ENCODE measurements at places on chromosomes 5 and 9.

GRCh38 chr5:95261437-95262175 lies 23.3 kb downstream of the MCTP1 start:
- no peak for DNase-seq

DNA sequence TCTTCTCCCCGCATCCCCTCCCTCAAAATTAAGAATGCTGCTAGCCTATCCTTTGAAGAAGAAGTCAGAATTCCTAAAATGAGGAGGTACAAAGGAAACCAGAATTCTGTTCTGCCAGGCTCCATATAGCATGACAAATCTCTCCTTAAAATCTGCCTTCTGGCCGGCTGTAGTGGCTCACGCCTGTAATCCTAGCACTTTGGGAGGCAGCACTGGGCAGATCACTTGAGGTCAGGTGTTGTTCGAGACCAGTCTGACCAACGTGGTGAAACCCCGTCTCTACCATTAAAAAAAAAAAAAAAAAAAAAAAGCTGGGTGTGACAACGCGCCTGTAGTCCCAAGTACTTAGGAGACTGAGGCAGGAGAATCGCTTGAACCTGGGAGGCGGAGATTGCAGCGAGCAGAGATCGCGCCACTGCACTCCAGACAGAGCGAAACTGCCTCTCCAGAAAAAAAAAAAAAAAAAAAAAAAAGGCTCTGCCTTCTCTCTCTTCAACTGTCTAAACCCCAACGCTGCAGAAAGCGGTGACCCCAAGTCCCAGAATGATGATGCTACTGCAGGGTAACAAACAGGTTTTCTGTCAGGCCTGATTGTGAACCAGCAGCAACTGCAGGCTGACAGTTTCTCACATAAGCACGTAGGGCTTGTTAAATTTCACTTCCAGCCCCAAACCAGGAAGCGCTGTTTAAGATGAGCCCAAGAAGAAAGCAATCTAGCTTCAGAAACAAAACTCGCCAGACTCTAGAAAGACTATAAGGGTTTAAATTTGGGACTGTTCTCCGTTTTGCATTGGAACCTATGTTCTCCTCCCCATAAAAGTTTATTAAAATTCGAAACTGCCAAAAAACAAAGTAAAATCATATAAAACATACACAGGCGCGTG lies 963 bp upstream of the CAST start:
- no peak for DNase-seq

- no peak for DNase-seq
These were observed 451.2 kb upstream of the CD180 start for GRCh38 chr5:67647772-67648171.

DNA sequence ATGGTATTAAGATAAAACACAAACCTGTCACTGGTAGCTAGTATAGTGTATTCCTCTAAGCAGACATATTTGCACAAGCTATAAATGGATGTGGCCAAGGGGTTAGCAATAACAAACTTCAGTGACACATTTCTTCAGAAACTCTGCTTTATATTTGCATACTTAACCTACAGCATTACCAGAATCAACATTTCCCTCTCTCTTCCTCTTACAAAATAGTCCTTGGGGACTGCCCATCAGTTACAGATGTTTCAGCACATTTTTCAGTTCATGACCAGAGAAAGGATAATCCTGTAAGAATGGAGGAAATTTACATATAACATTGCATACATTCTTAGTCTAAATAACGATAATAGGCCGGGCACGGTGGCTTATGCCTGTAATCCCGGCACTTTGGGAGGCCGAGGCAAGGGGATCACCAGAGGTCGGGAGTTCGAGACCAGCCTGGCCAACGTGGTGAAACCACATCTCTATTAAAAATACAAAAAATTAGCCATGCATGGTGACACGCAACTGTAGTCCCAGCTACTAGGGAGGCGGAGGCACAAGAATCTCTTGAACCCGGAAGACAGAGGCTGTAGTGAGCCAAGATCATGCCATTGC lies 25.3 kb upstream of the SLC1A1 start:
- no peak for DNase-seq

DNA sequence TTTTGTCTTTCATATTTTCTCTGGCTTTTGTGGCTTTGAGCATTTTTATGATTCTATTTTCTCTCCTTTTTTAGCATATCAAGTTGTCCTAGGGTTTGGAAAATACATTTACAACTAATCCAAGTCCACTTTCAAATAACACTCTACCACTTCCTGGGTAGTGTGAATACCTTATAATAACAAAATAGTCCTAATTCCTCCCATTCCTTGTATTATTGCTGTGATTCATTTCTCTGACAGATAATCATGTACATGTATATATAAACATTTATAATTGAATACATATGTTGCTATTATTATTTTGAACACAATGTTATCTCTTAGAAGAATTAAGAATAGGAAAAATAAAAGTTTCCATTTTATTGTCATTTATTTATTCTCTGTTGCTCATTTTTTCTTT lies 14.9 kb upstream of the ADAM19 start:
- no peak for DNase-seq

- DNase-seq: no peak
These were observed 235.0 kb downstream of the GOLPH3 start for GRCh38 chr5:31939151-31939550.

- peak; percentile 50 for DNase-seq
These were observed 371.4 kb downstream of the PSAT1 start for GRCh38 chr9:78668148-78668832.

GRCh38 chr9:9730174-9730573 lies 882.6 kb downstream of the PTPRD start:
- no peak for DNase-seq

DNA sequence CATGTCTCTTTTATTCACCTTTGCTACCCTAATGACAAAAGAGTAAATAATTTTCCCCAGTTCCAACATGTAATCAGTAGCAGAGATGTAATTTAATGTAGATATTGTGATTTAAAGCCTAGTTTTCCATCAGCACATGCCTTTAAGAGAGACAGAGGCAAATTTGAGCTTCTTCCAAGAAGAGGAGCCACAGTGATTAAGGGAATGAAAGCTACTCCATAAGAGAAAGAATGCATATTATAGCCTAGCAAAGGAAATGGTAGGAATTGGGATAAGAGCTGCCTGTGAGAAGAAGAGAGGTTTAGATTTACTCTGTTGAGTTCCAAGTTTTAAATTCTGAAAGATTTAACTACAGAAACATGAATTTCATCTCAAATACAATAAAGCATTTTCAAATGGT lies 591.0 kb upstream of the DMAC1 start:
- DNase-seq: no peak

DNA sequence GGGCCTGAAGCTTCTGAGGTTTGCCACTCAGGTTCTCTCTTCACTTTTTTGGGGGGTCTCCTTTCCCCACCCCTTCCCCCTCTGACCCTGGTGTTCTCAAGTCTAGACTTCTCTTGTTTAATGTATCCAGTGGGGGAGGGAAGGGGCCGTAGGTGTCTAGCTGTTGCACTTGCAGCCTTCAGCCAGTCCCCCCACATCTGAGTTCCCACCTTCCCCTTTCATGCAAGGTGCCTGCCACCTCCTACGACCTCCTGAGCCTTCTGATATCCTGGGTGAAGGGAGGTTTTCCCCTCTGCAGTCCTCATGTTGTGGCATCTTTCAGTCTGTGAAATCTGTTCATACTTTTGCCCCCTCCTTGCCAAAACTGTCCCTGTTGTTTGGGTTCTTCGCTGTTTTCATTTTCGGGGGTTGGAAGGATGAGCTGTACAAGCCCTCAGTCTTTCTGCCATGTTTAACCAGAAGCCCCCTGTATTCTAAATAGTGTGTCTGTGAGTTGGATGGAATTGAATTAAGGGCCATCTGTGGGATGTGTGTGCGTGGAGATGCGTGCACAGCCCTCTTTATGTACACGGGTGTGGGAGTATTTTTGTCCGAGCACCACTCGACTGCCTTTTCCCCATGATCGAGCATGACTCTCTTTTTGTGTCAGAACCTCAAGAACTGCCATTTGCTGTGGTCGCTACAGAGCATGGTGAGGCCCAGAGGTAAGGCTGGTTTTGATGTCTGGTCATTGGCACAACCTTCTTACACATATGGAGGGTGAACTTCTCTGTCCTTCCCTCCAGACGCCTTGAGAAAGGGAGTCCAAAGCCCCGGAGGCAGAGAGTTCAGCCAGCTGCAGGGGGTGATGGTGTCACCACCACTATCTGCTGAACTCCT lies 23.6 kb downstream of the PRRC2B start:
- no peak for DNase-seq

- peak; percentile 44 for DNase-seq
These were observed 40.0 kb upstream of the DMRT1 start for GRCh38 chr9:801399-802071.

DNA sequence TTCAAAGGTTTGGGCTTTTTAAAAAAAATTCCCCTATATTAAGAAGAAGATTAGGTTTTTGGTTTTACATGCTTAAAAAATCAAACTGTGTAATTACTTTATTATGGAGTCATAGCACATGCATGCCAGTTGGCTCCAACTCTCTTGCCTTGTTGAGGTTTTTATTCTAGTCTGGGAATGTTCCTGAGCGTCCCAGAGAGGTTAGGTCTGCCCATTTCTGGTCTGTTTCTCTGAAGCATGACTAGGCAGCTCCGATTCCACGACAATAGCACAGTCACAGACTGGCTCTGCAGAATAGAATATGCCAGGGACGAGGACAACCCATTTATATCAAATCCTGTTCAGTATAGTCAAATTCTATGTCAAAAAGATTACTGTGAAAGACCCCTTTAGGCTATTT lies 217.0 kb downstream of the PCSK5 start:
- no peak for DNase-seq

GRCh38 chr5:5886812-5887486 lies 464.5 kb downstream of the ICE1 start:
- no peak for DNase-seq

GRCh38 chr9:132742821-132743311 lies 72.6 kb downstream of the GTF3C4 start:
- DNase-seq: no peak

DNA sequence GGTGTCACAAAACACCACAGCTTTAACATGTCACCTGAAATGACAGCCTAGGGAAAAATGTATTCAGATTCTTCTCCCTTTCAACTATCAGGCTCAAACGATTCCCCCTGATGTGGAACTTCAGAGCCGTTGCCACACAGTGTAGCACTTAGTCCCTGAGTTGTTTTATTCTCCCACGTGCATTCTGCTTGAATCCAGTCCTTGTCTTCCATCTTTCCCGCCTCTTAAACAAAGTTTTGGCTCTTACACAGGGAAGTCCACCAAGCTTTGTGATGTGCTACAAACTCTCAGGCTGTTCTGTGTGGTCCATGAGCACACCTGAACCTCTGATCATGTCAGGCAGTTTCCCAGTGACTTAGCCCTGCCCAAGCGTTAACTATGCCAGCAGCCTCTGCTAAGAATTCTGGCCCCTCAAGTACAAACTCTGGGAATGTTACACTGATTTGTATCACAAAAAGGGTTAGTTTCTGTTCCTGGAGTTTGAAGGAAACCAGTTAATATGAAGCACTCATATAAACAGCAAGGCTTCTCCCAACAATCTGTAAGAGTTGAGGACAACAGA lies 45.8 kb upstream of the RNF38 start:
- DNase-seq: no peak

GRCh38 chr9:91710158-91710557 lies 239.9 kb downstream of the ROR2 start:
- DNase-seq: no peak

- DNase-seq: no peak
These were observed 227.7 kb downstream of the SMARCA2 start for GRCh38 chr9:2242831-2243330.

DNA sequence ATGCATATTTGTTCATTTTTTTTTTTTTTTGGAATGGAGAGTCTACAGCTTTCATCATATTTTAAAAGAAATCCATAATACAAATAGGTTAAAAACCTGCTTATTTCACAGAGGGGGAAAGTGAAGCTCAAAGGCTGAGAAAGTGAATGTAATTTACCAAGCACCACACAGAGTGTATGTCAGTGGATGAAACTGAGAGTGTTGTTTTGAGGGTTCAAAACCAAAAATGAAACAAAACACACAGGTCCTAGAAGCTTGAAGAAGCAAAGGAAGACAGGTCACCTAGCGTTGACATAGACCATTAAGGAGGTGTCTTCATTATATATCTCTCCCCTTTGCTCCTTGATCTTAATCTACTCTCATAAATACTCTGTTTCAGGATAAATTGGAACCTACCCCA lies 7.5 kb downstream of the NMUR2 start:
- no peak for DNase-seq

DNA sequence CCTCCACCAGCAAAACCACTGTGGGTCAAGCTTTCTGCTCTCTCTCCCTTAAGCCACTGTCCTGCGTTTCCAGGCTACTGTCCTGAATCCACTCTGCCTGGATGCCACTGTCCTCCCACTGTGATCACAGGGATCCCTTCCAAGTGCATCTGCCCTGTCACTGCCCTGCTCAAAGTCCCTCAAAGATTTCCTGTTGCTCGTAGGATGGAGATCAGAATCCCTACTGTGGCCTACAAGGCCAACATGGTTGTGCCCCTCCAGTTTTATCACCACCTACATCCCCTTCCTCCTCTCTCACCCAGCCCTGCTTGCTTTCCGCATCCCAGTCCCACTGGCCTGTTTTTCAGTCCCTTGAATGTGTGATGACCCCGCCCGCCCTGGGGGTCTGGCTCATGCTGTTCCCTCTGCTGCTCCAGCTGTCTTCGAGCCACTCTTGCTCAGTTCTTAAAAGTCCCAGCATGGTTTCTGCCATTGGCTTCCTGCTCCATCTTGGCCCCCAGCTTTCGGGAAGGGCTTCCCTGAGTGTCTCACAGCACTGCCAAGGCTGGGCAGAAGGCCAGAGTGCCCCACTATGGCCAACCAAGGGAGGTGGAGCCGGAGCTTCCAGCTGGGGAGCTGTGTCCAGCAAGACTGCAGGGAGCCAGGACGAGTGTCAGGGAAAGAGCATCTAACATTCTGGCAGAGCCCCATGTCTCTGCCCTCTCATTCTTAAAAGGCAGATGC lies 12.9 kb upstream of the FRRS1L start:
- DNase-seq: no peak

- DNase-seq: no peak
These were observed 22.6 kb upstream of the TGFBI start for GRCh38 chr5:136006164-136006563.

GRCh38 chr9:112647596-112647995 lies 70.3 kb downstream of the INIP start:
- DNase-seq: no peak

DNA sequence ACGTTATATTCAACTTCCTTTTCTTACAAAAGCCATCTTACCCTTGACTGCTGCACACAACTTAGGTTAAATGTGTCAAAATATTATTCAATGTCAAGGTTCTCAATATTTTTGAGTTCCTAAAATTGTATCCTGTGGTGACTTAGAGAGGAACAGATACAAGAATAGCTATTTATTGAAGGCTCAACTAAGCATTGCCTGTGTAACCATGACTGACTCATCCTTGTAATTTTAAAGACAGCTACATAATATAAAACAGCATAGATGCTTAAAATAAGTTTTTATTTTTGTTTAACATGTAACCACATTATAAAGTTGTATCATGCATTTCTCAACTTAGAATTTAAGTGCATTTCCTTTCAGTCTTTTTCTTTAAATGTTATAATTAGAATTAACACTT lies 312.9 kb upstream of the RGMB start:
- no peak for DNase-seq

DNA sequence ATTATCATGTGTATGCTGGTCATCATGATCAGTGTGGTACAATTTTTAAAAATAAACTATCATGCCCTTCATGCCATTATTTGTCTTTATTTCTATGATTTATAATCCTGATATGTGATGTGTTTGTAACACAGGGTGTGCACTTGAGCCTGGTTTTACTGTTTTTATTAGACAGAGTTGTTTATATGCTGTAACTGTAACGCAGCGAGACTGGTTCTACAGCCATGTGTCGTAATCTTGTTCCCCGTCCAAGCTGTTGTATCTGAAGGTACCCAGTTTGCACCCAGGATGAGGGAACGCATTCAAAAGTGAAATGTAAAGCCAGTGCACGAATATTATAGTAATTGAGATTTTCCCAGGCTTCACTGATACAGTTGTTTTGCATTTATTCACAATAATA lies 28.2 kb downstream of the SNX18 start:
- DNase-seq: no peak

Data from kidney epithelial cell (primary cell).